ENCODE measurements at places on chromosomes 13 and 19. TPM values are rescaled to one million over a fixed set of nuclear protein-coding genes. Genes with fewer than 3 reads are reported as not detected.

GRCh38 chr13:41613471-41613870 is 156.1 kb downstream of the RGCC start:
- no peak overlapping the region for H3K4me3 ChIP-seq
- H3K27ac ChIP-seq: no peak overlapping the region
- H3K36me3 ChIP-seq: no peaks in the 10 kb centered on the region
- no peaks in the 10 kb centered on the region for H3K27me3 ChIP-seq

DNA sequence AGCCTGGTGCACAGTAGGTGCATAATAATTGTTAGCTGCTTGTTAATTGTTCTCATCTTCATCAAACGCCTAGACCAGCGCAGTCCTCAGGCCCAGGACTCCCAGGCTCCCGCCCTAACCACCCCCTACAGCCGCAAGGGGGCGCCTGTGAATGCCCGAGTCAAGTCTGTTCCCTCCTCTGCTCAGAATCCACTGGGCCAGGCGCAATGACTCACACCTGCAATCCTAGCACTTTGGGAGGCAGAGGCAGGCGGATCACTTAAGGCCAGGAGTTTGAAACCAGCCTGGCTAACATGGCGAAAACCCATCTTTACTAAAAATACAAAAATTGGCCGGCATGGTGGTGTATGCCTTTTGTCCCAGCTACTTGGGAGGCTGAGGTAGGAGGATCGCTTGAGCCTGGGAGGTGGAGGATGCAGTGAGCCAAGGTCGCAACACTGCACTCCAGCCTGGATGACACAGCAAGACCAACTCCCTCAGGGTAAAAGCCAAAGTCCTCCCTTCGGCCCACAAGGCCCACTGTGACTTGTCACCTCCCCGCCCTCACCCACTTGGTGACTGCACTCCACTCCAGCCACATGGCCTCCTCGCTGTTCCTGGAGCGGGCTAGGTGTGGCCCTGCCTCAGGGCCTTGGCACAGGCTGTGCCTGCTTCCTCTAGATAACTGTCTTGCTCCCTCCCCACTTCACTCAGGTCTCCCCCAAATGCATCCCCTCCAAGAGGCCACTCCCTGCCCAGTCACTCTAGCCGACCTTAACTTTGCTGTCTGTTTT is 9.1 kb downstream of the ZNF653 start:
- H3K27me3 ChIP-seq: no peaks in the 10 kb centered on the region
- peak; percentile 74 for DNase-seq
- H3K4me3 ChIP-seq: no peak overlapping the region
- H3K4me1 ChIP-seq: no peaks in the 10 kb centered on the region
- H3K36me3 ChIP-seq: no peaks in the 10 kb centered on the region

GPR12 gene
- not detected for total RNA-seq

FGF21 gene
- total RNA-seq: not detected

DNA sequence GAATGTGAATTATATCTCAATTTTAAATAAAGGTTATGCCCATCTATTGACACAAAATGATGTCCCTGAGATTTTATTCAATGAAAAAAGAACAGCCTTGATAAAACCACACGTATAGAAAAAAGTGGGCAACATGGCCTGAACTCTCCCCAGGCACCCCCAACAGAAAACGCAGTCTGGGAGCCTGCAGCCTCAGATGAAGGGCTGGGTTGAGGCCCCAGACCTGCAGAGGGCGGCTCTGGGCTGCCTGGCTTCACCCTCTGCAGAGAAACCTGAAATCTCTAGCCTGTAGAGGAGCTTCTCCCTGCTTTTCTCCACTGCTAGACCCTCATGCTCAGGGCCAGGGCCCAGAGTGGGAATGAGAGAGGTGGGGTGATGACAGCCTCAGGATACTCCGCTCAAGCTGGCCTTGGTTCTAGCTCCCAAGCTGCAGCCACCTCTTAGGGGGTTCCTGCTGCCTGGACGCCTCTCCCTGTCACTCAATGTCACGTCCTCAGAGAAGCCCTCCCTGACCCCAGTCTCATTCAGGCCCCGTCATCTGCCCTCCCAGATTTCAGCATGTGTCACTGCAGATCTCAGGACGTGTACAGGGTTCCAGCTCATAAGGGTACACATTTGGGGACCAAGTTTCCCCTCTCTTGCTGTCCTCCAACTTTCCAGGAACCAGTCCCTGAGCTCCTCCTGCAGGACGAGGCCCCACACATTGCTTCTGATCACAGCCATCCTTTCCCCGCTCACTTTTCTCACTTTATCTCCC is 1.8 kb downstream of the MBD3 start:
- H3K4me1 ChIP-seq: peaks cover 7% of the 10 kb centered on the region
- DNase-seq: no peak
- no peak overlapping the region for H3K27ac ChIP-seq
- H3K27me3 ChIP-seq: no peaks in the 10 kb centered on the region
- no peak overlapping the region for H3K4me3 ChIP-seq

ZNF837 gene
- total RNA-seq: 2.8 TPM

MAP4K1 gene
- 2.6 TPM for total RNA-seq

LILRA1 gene
- 0.36 TPM for total RNA-seq

DNA sequence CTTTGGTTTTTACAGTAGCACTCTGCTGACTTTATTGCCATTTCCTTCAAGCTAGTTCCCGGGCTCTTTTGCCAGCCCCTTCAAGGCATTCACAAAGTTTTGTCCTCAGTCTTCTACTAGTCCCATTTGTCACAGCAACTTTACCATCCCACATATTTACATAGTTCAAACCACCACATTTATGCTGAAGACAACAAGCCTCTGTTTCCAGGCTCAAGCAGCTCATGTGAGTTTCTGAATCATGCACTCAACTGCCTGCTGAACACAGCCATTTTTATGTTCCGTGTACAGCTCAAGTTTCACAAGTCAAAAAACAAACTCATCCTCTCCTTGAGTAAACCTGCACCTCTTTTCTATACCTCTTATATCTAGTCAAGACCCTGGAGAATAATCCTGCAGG is 977.0 kb upstream of the SLC10A2 start:
- H3K4me3 ChIP-seq: no peak overlapping the region
- DNase-seq: no peak
- H3K27ac ChIP-seq: no peak overlapping the region
- no peaks in the 10 kb centered on the region for H3K27me3 ChIP-seq

ZNF559 gene
- total RNA-seq: 45.3 TPM

DNA sequence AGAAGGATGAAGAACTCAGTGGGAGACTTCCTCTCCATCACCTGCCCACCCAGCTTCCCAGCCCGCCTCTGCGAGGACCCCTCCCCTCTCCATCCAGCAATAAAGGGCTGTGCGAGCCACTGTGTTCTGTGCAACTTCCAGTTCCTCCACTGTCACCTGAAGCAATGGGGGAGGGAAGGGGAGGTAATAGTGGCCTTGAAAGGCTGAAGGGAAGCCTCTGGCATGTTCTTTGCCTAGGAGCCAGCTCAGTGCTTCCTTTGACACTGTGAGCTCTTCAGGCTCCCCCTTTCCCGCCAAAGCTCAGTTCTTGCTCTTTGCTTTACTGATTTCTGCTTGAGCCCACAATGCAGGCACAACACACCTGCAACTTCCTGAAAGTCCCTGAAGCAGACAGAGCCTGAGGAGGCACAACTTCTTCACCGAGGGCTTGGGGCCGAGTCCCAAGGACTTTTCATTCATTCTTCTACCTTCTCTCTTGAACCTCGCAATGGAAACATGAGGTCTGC is 73.2 kb upstream of the DOCK9 start:
- H3K36me3 ChIP-seq: no peaks in the 10 kb centered on the region
- H3K27me3 ChIP-seq: no peaks in the 10 kb centered on the region
- H3K27ac ChIP-seq: no peak overlapping the region
- DNase-seq: no peak
- H3K4me1 ChIP-seq: peaks cover 7% of the 10 kb centered on the region

GRCh38 chr19:12778017-12778904 is 2.9 kb upstream of the HOOK2 start:
- H3K4me1 ChIP-seq: peaks cover 11% of the 10 kb centered on the region
- peak; percentile 77 for DNase-seq
- no peaks in the 10 kb centered on the region for H3K27me3 ChIP-seq
- peak overlapping the region; percentile 84 for H3K27ac ChIP-seq
- peak overlapping the region; percentile 49 for H3K4me3 ChIP-seq

CEACAM4 gene
- total RNA-seq: 0.74 TPM

TNNI3 gene
- not detected for total RNA-seq

DNA sequence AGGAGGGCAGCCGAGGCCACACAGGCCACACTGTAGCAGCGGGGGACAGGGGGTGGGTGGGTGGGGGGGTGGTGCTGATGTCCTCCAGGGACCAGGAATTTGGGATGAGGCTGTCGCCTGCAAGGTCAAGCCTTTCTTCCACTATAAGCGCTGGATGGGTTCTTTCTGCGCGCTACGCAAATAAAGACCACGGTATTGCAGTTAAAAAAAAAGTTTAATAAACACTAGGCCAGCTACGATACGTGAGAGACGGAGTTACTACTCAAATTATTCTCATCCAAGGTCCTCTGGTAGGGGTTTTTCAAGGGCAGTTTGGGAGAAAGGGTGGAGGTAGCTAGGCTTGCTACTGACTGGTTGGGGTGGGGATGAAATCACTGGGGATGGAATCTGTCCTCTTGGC is 508 bp upstream of the ZNF44 start:
- no peaks in the 10 kb centered on the region for H3K27me3 ChIP-seq
- H3K4me3 ChIP-seq: peak overlapping the region; percentile 91
- peaks cover 5% of the 10 kb centered on the region for H3K4me1 ChIP-seq
- DNase-seq: no peak
- H3K27ac ChIP-seq: peak overlapping the region; percentile 91

GRCh38 chr19:39951065-39951650 is 16.7 kb upstream of the FCGBP start:
- no peaks in the 10 kb centered on the region for H3K27me3 ChIP-seq
- DNase-seq: no peak
- no peaks in the 10 kb centered on the region for H3K36me3 ChIP-seq

URAD gene
- not detected for total RNA-seq

GRCh38 chr19:1366899-1367870 is 16.5 kb upstream of the NDUFS7 start:
- H3K4me3 ChIP-seq: no peak overlapping the region
- H3K27ac ChIP-seq: no peak overlapping the region
- no peaks in the 10 kb centered on the region for H3K36me3 ChIP-seq
- no peak for DNase-seq
- H3K4me1 ChIP-seq: peaks cover 3% of the 10 kb centered on the region

SPINT2 gene
- total RNA-seq: 118 TPM

DNA sequence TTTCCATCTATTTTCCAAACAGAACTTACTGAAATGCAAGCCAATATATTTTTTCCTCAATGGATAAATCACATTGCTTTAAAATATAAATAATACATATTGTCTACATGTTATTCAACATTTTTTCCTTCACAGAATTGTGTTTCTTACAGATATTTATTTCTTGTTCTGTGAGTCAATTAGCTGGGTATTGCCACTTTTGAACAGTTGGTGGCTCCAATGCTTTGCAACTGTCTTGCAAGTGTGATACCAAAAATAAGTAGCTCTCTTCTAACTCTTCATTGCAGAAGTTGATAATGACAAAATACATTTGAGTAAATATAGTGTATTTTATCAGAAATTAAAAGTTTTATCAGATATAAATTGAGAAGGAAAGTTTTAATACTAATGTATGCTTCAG is 17.1 kb upstream of the GPC5 start:
- H3K4me3 ChIP-seq: no peak overlapping the region
- no peak for DNase-seq
- no peaks in the 10 kb centered on the region for H3K4me1 ChIP-seq
- H3K27ac ChIP-seq: no peak overlapping the region
- no peaks in the 10 kb centered on the region for H3K36me3 ChIP-seq

DNA sequence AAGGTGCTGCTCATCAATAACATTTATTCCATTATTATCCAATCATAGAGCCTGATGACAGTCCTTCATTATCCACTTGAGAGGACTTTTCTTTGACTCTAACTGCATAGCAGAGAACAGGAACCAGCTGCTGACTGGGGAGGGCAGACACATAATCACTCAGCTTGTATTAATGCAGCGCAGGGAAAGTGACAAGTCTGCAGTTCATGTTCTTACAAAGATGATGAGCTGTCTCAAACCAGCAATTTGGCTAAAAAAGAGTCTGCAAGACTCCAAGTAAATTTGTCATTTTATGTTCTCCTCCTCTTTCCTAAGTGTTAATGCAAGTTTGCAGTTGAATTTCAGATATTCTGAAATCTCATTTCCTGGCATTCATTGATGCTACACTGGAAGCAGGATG is 40.0 kb upstream of the CBY2 start:
- no peaks in the 10 kb centered on the region for H3K4me1 ChIP-seq
- no peak for DNase-seq
- H3K27me3 ChIP-seq: no peaks in the 10 kb centered on the region

DNA sequence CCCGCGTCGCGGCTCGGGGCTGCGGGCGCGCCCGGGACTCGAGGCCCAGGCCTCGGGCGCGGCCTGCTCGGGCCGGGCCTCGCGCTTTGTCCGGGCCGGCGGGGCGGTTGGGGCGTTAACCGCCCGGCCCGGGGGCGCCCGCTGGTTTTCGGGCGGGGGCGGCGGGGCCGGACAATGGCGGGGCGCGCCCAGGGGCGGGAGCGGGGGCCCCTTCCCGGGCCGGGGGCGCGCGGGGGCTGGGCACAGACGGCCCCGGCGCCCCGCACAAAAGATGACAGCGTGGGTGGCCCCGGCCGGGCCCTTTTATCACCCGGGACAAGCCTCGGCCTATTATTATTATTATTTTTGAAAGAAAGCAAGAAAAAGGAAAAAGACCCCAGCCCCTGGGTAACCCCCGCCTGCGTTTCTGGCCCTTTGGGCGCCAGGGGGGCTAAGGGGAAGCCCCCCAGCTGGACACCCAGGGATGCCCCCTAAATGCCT is 419 bp downstream of the KDM4B start:
- no peak for DNase-seq
- H3K27me3 ChIP-seq: no peaks in the 10 kb centered on the region
- no peak overlapping the region for H3K27ac ChIP-seq
- H3K4me1 ChIP-seq: peaks cover 9% of the 10 kb centered on the region
- H3K36me3 ChIP-seq: no peaks in the 10 kb centered on the region

CD177 gene
- not detected for total RNA-seq

GRCh38 chr19:35248310-35249145 is at the start of gene LSR:
LSR (plus strand) TSS chr19:35249002; CDS start chr19:35249023, 21 bp downstream.
- H3K27ac ChIP-seq: no peak within 1 kb of the TSS
- H3K4me3 ChIP-seq: peak within 1 kb of the TSS; percentile 41
- no peaks in the 10 kb centered on the region for H3K27me3 ChIP-seq
- H3K36me3 ChIP-seq: no peaks in the 10 kb centered on the region
- DNase-seq: peak; percentile 44
- peaks cover 2% of the 10 kb centered on the region for H3K4me1 ChIP-seq

GRCh38 chr19:19655051-19655594 is 8.4 kb downstream of the ATP13A1 start:
- no peaks in the 10 kb centered on the region for H3K4me1 ChIP-seq
- H3K27me3 ChIP-seq: no peaks in the 10 kb centered on the region
- no peak for DNase-seq
- no peak overlapping the region for H3K27ac ChIP-seq

PLPP2 gene
- total RNA-seq: 5.9 TPM

DNA sequence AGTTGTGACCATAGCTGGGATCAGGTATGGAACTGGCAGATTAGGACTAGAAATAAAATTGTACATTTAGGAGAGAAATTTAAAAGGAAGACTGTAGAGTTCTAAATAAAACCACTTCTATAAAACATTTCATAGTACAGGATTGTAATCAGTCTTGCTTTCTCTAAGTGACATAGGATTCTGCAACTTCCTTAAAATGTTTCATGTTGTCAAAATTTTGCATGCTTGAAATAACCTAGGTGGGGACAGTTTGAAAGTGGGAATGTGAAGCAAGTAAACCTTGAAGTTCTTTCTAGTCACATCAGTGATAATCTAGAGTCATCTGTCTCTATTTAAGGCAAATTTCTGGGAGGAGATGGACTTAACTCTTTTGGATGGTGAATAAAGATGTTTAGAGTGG is 6.7 kb downstream of the TM9SF2 start:
- no peak overlapping the region for H3K4me3 ChIP-seq
- H3K27me3 ChIP-seq: no peaks in the 10 kb centered on the region
- no peaks in the 10 kb centered on the region for H3K36me3 ChIP-seq
- no peak overlapping the region for H3K27ac ChIP-seq
- no peak for DNase-seq
- peaks cover 4% of the 10 kb centered on the region for H3K4me1 ChIP-seq

Data from ovary (tissue), 10 donors.